ENCODE measurements at places on chromosomes 5 and 9.

DNA sequence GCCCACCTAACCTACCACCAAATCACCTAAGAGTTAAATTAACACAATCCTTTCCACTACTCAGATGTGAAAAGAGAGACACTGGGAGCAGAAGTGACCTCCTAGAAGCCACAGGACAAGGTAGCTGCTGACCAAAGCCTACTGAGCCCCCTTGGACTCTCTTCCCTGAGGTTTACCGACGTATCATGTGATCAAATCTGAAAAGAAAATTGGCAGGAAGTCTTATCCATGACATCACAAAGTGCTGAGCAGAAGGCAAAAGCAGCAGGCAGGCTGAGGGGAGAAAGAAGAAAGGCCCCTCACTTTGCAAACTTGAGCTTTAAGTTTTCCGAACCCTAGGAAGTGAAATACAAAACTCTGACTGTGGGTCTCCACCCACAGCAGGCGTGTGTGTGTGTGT lies 11.1 kb downstream of the PRELID2 start:
- DNase-seq: no peak

DNA sequence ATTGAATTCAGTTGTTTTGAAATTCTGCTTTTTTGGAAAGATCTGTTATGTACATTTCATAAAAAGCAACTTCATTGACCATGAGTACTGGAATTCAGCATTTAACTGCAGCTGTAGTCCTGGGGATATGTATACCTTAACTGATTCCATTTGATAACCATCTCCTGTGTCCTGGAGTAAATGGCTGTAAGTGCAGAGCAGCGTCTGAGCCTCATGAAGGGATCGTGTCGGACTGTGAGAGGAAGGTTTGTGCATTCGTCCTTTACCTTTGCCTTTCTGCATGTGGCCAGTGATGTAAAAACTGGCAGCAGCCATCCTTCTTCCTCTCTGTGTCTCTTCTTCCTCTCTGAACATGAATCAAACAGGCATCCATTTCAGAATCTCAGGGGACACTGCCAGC lies 287.2 kb downstream of the FANCC start:
- DNase-seq: no peak

DNA sequence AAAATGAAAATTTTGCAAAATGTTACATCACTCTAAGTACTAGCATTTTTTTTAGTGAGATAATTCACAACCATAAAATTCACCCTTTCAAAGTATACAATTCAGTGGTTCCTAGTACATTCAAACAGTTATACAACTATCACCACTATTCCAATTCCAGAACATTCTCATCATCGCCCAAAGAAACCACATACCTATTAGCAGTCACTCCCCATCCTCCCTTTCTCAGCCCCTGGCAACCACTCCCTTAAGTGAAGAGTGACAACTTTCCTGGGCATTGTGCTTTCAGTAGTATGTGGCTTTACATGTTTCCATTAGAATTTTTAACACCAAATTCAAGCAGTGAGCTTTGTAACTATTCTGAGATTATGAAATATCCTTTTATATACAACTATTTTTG lies 81.4 kb downstream of the RASEF start:
- DNase-seq: no peak

- no peak for DNase-seq
Measured at GRCh38 chr5:161064297-161064696, 212.3 kb upstream of the ATP10B start.

- DNase-seq: no peak
Measured at GRCh38 chr5:150156027-150156368, 353 bp upstream of the PDGFRB start.

DNA sequence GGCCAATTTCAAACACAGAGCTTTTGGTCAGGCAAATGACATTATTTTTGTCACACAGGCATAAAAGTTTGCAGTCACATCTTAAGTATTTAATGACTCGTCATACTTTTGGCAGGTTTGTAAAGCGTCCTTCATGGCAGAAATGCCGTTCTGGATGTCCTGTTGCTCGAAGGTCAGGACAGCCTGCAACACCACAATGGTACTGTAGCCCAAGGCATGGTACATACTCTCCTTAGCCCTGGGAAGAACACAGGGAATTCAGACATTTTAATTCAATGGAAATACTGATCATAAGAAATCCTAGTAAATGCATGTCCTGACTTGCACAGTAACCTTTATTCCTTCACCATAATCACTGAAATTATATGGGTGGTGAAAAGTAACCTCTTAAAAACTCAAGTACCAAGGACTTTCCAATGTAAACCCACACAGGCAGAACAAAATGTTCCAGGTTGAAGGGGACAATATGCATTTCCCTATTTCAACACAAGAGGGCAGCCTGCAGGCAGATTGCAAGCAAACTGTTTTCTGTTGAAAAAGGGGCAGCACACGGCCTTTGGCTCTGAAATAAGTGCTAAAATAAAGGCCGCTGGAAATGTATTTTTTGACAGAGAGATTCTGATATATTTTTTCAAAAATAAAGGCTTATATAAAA lies 95.7 kb downstream of the TTC39B start:
- peak; percentile 12 for DNase-seq

DNA sequence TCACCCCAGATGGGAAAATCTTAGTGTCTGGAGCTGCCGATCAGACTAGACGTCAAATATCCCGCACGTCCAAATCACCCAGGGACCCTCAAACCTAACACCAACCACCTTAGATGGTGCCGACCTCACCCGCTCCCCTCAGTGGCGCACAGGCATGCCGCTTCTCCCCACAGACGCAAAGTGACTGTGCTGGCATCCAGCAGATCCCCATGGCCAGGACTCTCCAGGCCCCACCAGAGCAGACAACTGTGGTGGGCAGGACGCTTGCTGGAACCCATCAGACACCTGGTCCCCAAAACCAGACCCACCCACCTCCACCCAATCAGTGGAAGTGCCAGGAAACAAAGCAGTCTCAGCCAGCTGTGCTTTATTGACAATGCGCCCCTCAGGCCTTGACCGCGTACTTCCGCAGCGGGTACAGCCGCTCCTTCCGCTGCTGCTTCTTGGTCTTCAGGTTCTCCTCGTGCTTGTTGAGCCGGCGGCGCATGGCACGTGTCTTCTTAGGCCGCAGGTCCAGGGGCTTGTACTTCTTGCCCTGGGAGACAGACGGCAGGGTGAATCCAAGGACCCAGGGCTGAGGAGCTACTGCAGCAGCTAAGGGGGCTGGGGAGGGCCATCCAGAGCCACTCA lies 4.1 kb downstream of the RPL35 start:
- DNase-seq: no peak

- DNase-seq: no peak
Measured at GRCh38 chr9:87309236-87309635, 188.4 kb upstream of the DAPK1 start.

DNA sequence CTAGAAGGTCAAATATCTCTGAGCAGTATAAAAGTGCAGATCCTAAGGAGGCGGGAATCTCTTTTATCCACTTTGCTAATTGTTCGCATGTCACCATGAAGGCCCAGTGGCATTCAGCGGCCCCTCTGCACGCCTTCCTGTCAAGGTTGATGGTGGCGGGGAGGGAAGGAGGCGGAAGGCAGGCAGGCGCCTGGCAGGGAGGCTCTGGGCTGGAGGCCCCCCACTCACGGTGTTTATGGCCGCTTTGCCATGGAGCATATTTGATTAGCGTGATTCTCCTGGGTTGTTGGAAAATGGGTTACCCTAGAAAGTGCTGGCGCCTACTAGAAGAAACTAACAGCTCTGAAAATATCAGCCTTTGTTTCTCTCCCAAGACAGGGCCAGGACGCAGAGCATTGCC lies 209.6 kb downstream of the FSTL4 start:
- no peak for DNase-seq

GRCh38 chr5:172905346-172906140 lies 53.7 kb upstream of the RPL26L1 start:
- peak; percentile 59 for DNase-seq

DNA sequence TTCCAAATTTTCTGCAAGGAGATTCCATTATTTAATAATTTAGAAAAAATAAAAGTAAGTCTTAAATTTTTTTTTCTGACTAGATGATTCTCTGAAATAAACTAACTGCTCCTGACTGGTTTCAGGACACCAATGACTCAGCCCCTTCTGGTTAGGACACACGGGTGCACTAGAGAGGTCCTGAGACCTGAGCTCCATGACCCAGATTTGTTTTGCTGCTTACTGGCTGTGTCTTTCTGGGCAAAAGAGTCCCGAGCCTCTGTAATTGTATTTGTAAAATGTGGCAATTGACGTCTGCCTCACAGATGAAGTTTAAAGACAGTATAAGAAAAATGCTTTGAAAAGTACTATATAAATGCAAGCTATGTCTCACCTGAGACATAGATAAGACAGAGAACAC lies 89.1 kb downstream of the SLC24A2 start:
- DNase-seq: no peak

DNA sequence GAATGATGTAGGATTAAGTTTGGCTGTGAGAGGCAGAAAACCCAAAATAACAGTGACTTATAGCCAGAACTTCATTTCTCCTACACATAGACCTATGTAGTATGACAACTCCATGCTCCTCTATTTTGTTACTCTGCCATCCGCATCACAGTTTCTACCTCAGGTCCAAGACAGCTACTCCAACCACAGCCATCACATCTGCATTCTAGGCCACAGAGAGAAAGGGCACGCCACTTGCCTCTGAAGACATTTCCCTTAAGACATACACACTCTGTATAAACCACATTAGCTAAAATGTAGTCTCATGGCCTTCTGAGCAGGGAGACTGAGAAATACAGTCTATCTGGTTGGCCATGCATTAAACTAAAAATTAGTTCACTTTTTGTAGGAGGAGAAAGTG lies 10.0 kb downstream of the SPINK4 start:
- DNase-seq: no peak

- DNase-seq: no peak
Measured at GRCh38 chr5:151123897-151124751, 33.5 kb downstream of the ANXA6 start.

- peak; percentile 42 for DNase-seq
Measured at GRCh38 chr5:36397901-36398536, 96.3 kb upstream of the RANBP3L start.

- DNase-seq: no peak
Measured at GRCh38 chr5:67200809-67201562, 4.4 kb upstream of the CD180 start.

DNA sequence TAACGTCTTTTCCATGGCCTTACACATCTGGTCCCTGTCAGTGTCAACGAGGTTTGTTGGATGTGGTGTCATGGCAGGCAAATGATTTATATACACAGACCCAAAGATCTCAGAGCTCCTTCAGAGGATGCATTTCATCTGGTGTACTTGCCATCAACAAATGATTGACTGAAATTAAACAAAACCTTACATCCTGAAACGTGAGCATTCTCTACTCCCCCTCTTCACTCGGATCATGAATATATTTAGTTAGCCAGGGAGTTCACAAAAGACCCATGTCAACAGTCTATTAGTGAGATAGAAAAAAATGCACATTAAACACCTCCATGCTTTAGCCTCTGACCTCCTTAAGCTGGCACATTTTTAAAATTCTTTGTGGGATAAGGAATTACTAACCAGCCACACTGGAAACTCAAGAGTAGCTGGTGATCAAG lies 215.6 kb downstream of the EFNA5 start:
- DNase-seq: peak; percentile 80

GRCh38 chr9:81002242-81002641 lies 687.1 kb downstream of the TLE1 start:
- no peak for DNase-seq

DNA sequence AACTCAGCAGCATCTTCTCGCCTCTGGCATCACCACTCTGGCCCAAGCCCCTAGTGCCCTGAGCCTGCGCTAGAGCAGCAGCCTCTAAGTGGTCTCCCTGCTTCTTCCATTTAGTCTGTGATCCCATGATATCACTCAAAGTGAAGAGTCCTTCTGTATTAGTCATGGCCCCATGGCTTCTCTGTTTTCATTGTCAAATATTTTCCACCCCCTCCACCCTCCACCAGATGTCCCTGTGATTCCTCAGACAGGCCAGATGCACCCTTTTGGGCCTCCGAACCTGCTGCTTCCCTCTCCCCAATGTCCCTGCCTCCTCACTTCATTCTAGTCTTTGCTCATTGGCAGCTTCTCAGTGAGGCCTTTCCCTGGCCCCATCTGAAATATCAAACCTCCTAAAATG lies 299.2 kb downstream of the SPOCK1 start:
- no peak for DNase-seq

DNA sequence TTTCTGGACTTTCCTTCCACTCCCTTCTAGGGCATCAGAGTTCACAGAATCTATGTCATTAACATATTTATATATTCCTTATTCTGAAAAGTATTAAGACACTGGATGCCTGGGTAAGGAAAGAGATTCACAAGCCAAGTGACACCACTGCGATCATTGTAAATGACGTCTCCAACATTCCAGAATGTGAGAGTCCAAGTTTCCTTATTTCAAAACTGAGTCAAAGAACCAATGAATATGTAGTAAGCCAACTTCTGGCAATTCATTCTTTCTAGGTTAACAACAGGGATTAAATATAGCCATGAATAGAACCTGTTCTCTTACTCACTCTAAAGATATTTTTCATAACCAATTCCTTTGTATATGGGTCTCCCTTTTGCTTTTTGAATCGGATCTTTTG lies 18.1 kb downstream of the RAI14 start:
- DNase-seq: peak; percentile 21

GRCh38 chr9:106420511-106420944 lies 442.4 kb upstream of the ZNF462 start:
- DNase-seq: no peak

DNA sequence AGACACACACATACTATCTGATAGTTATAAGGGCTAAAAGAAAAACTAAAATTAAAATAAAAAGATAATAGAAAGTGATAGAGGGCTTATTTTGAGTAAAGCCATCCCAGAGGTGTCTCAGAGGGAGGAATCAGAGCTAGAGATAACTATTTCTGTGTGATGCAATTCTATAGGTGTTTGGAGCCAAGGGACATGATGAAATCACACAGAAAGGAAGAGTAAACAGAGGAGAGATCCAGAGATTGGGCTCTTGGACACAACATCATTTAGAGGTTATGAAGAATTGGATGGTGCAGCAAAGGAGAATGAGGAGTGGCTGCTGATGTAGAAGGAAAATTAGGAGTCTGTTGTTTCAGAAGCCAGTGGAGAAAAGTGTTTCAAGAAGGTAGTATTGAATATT lies 393.5 kb downstream of the DIRAS2 start:
- DNase-seq: no peak

DNA sequence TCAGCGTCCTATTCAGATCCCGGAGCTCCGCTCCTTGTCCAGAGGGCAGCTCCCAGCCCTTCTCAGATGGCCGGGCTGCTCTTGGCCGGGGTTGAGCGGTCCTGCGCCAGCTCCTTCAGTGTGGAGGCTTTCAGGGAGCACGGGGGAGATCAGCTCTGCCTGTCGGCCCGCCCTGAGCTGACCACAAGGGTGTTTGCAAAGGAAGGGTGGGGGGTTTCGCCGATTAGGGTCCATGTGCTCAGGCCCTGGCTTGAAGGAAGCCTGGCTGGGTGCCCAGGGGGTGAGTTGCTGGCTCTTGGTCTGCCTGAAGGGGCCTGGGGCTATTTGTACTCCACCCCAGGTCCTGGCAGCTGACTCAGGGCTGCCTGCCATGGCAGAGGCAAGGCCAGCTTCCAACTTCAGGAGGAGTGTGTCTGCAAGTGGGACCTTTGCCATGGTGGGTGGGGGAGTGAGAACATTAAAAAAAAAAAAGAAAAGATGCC lies 250.1 kb upstream of the KLF4 start:
- peak; percentile 76 for DNase-seq

- DNase-seq: no peak
Measured at GRCh38 chr5:176389135-176390123, 878 bp downstream of the HIGD2A start.
